ENCODE measurements at places on chromosomes 6 and 20. TPM values are rescaled to one million over a fixed set of nuclear protein-coding genes. Genes with fewer than 3 reads are reported as not detected.

- no peak overlapping the region for H3K4me3 ChIP-seq
- H3K36me3 ChIP-seq, result no peaks in the 10 kb centered on the region
- no peak overlapping the region for H3K27ac ChIP-seq
- peaks cover 8% of the 10 kb centered on the region for H3K27me3 ChIP-seq
- peak; percentile 11 for DNase-seq
These were observed 105.5 kb upstream of the MYL9 start for GRCh38 chr20:36435592-36436541.

DNA sequence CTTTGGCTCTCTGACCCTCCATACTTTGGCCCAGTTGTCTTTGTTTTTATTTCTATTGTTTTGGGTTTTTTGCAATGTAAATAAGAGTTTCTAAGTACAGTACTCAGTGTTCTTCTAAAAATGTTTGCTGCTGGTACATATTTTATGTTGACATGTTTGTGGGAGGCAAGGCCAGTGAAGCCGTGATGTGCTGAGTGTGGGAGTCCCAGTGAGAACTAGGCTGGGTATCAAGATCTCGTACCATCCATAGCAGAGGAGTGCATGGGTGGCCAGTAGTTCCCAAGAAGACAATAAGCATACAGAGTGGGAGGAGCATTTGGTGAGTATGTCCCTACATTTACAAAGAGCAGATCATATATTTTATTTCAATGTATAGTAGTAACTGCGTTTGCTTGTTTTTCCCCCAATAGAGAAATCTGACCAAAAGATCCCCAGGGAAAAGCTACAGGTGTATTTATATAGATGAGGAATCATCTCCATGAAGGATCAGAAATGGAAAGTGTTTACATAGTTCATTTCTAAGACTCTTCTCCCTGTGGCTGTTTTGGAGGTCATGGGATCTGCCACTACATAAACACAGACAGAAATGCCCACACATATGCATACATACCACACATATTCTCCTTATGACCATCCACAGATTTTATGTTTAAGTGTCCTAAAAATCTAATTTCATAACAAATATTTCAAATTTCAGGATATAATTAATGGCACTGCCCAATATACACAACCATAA lies 285.9 kb downstream of the ALDH8A1 start:
- H3K27me3 ChIP-seq, result no peaks in the 10 kb centered on the region
- H3K27ac ChIP-seq, result no peak overlapping the region
- no peak overlapping the region for H3K4me3 ChIP-seq
- H3K36me3 ChIP-seq, result no peaks in the 10 kb centered on the region
- no peaks in the 10 kb centered on the region for H3K4me1 ChIP-seq

DNA sequence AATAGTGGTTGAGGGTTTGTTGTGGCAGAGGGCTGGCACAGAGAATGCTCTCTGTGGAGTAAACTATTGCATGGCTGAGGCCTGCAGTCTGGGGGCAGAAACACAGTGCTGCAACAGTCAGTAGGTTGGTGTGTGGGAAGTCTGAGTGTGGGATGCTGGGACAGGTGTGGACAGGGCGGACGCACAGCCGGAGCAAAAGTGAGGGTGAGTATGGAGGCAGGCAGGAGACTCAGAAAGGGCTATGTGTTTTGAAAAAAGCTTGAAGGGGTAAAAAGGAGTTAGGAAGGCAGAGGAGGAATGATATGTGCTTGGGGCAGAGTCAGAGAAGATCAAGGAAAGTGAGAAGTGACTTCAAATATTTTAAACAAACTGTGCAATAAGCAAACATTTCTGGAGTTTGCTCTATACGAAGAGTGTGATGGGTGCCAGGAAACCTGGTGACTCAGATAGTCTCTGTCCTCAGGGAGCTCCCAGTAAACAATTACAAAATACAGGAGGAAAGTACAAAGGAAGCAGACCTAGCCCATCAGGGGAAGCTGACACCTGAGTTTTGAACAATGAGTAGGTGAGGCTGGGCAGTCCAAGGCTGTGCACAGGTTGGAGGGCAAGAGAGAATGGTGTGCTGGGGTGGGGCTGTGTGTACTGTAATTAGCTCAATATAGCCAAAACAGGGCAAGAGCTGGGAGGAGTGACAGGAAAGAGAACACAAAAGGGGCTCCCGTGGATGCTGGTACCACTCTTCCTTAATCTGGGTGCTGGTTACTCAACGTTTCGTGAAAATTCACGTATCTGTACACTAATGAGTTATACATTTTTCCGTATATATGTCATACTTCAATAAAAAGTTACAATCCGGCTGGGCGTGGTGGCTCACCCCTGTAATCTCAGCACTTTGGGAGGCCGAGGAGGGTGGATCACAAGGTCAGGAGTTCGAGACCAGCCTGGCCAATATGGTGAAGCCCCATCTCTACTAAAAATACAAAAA lies 55.2 kb downstream of the PIGU start:
- DNase-seq, result no peak
- H3K36me3 ChIP-seq, result no peaks in the 10 kb centered on the region
- no peaks in the 10 kb centered on the region for H3K27me3 ChIP-seq
- H3K4me1 ChIP-seq, result no peaks in the 10 kb centered on the region

- peaks cover 24% of the 10 kb centered on the region for H3K27me3 ChIP-seq
- H3K27ac ChIP-seq, result no peak overlapping the region
- no peak overlapping the region for H3K4me3 ChIP-seq
- no peaks in the 10 kb centered on the region for H3K36me3 ChIP-seq
These were observed 9.3 kb downstream of the NTSR1 start for GRCh38 chr20:62717933-62718332.

DNA sequence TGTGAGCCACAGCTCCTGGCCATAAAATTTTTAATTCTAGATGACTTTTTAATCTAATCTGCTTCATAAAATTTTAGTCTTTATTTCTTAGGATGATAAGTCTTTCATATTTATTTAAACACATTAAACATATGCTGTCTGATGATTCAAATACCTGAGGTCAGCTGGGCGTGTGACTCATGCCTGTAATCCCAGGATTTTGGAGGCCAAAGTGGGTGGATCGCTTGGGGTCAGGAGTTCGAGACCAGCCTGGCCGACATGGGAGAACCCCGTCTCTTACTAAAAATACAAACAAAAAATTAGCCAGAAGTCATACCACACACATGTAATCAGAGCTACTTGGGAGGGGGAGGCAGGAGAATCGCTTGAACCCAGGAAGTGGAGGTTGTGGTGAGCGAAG lies 53.1 kb downstream of the RBM24 start:
- no peaks in the 10 kb centered on the region for H3K27me3 ChIP-seq
- peak; percentile 58 for DNase-seq
- H3K36me3 ChIP-seq, result no peaks in the 10 kb centered on the region
- H3K4me3 ChIP-seq, result no peak overlapping the region
- no peak overlapping the region for H3K27ac ChIP-seq

TASP1 gene
- total RNA-seq, result 10.8 TPM

HCRTR2 gene
- 0.36 TPM for total RNA-seq

Data from astrocyte (in vitro differentiated cells and primary cell).